Progenitor cell of endocrine pancreas (in vitro differentiated cells): ENCODE measurements at places on chromosomes 3 and 15.
A peak's percentile ranks its signal among the peaks of the same experiment; 100 is the strongest.

GRCh38 chr3:29694331-29694730 lies 413.5 kb downstream of the RBMS3 start:
- DNase-seq = no peak

DNA sequence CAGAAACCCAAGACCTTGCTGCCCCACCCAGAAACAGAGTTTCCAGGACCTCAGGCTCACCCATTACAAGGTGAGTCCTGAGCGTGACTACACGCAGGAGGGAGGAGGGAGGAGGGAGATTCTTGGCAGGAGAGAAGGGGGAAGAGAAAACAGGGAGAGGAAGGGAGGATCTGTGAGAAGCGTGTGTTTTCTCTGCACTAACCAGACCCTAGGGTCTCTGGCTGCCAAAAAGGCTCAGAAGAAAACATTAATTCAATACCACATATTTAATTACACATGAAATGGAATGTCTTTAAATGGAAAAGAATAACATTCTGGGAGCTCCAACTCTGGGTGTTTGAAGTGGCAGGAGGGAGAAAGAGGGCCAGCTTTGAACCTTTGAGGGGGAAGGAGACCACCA lies 309.0 kb downstream of the NTRK3 start:
- DNase-seq = no peak

DNA sequence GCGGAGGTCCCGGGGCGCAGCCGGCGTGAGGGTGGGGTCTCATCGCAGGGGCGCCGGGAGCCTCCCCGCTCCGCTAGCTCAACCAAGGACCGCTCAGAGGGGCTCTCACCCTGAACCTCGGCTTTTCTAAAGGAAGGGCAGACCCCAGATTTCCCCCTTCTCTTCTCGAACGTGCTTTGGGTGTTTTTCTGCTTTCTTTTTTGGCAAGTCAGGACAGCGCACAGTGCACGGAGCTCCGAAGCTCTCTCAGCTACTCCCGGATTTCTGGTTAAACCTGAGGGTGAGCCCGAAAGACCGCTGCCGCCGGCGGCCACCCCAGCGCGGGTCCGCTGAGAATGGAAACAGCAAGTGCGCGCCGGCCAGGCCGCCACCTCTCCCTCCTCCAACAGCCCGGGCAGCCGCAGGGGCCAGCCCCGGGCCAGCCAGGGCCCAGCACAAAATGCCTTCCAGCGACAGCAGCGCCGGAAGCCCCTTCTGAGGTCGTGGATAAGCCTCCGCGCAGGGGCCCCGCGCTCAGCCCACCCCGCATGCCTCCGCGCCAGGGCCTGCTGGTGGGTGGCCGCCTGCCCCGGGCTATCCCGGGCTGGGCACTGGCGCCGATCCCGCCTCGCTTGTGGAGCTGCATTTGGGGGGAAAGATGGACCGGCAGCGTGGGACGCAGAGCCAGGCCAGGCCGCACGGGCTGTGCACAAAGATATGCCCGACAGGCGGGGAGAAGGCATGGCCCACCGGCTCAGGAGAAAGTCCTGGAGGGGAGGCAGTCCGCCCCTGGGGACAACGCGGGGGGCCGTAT lies 8.2 kb upstream of the OCA2 start:
- peak; percentile 29 for DNase-seq

DNA sequence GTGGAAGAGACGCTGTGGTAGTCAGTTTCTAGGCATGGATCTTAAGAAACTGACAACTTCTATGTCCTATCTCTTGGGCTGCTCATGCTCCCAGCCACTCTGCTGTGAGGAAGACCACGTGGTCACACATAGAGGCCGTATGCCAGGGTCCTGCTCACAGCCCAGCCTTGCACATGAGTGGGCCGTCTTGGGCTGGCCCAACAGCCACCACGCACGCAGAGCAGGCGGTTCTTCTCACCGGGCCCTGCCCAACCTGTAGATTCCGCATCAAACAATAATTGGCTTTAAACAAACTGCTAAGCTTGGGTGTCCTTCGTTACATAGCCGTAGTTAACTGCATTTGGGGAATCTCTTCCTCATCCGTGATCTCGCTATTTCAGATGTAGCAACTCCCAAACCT lies 26.0 kb downstream of the SLC41A3 start:
- DNase-seq = no peak

- no peak for DNase-seq
Measured at GRCh38 chr15:75073197-75073596, 49.8 kb downstream of the PPCDC start.

DNA sequence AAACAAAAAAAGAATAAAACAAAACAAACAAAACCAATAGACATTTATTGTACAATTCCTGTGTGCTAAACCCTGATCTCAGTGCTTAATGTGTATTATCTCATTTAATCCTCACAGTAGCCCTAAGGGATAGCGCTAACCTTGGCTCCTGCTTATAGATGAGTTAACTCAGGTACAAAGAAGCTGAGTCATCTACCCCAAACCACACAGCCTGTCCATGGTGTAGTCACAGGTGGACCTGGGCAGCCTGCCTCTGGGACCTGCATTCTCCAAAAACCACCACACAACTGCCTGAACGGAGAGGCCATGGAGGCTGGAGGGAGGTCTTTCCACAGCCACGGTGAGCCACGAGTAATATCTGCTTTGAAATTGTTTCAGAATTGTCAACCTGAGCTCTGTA lies 5.5 kb upstream of the CLN6 start:
- no peak for DNase-seq

- no peak for DNase-seq
Measured at GRCh38 chr3:80094589-80094988, 326.8 kb upstream of the ROBO1 start.
